ENCODE measurements at places on chromosomes 11 and 22.

DNA sequence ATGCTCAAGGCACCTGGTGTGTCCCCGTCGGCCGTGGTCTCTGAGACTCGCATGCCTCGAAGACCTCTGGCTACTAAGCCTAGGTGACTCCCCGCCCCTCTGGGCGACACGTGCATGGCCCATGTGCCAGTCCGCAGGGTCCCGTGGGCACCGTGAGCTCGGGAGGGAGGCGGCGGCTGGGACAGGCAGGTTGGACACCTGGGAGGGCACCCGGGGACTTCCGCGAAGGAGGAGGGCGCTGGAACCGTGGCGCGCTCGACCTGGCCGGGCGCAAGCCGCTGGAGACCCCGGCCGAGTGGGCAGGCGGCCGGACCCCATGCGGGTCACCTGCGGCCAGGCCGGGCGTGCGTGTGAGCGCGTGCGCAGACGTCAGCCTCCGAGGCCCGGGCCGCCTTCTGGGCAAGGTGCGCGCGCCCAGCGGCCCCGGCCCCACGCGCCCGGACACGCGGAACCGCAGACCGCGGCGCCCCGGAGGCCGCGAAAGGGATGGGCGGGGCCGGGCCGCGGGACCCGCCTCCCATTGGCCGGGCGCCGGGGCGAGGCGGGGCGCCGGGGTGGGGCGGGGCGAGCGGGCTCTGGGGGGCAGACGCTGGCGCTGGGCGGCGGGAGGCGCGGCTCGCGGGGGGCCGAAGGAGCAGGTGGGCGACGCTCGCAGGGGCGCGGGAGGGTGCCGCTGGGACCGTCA lies 579 bp upstream of the RASD2 start:
- peak; percentile 38 for DNase-seq

- DNase-seq: no peak
These were observed 79.6 kb downstream of the GRK3 start for GRCh38 chr22:25644122-25644521.

GRCh38 chr22:35524966-35525686 lies 15.5 kb upstream of the RASD2 start:
- DNase-seq: no peak

- DNase-seq: no peak
These were observed 9.3 kb downstream of the ATP5MGL start for GRCh38 chr22:42630901-42631602.

DNA sequence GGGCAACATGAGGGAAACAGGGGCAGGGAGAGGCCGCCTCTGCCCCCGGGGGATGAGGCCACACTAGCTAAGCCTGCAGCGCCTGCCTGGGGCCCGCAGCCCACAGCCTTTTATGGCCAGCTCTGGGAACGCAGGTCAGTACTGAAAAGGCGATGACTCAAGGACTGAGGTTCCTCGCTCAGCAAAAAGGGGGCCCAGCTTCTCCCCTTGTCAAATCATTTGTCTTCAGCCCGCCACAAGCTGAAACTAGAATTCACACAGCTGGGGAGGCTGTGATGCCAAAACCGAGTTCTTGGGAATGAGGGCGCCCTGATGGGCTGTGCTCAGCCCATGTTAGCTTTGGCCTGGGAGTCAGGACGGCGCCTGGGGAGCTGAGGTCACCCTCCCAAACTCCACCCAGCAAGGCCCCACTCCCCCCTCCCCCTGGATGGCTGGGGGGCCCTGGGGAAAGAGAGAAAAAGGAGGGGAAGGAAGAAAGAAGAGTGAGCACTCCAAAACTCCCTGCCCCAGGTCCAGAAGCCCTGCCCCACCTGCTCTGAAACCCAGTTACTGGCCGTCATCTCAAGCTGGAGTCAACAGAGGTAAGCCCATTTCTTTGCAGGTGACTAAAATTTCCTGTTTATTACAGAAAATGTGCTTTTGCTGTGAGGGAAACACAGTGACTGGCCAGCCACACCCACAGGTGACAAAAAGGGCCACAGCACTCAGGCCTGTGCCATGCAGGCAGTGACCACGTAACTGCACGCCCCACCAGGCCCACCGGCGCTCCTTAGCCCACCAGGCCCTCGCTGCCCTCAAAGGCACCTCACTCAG lies 13.7 kb downstream of the EHD1 start:
- no peak for DNase-seq

- no peak for DNase-seq
These were observed 33.7 kb downstream of the RNF121 start for GRCh38 chr11:71962428-71963038.

GRCh38 chr11:4890279-4890678 lies 8.6 kb downstream of the OR51T1 start:
- no peak for DNase-seq

GRCh38 chr11:62715150-62716130 lies 8.0 kb downstream of the GNG3 start:
- DNase-seq: no peak

DNA sequence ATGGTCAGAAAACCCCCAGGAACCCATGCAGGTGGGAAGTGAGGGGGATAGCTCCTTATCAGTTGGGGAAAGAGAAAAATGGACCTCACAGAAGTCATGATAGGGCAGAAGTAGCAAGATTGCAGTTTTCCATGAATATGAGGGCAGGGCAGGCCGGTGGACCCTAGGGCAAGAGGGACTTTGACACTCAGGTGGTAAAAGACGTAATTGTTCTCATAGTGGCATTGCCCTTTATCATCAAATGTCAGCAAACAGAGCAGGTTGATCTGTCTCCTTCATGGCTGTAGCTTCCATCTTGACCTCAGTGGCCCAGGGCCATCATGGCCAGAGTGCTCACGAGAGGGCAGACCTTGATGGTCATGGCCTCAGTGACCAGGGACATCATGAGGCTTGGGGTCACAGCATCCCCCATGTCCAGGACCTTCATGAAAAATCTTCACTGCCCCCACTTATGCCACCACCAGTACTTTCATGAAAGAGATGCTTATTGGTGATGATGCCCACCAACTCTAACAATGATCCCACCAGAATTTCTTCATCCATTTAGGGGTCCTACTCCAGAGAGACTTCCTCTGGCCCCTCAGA lies 127.1 kb downstream of the SNX19 start:
- DNase-seq: no peak

DNA sequence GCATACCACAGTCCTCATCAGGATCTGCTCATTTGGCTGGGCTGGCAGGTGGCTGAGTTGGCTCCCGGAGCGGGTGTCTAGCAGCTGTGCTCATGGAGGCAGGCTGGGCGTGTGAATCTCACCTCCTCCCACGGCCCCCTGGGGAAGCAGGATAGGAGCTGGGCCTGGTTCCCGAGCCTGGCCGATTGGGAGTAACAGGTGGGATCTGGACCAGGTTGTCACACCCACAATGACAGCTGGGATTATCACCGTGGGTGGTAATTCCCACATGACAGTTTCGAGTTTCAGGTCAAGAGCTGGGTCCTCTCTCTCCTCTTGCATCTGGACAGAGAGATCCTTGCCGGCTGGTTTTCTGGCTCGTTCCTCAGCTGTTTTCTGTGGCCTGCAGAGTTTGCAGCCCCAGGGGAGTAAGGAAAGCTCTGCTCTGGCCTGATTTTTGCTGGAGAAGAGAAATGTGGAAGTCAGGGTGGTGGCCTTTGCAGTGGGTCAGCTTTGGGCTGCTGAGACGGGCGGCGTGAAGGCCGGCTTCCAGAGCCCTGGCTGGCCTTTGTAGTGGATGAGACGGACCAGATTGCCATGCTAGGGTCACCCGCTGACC lies 57.0 kb downstream of the BCR start:
- DNase-seq: no peak

DNA sequence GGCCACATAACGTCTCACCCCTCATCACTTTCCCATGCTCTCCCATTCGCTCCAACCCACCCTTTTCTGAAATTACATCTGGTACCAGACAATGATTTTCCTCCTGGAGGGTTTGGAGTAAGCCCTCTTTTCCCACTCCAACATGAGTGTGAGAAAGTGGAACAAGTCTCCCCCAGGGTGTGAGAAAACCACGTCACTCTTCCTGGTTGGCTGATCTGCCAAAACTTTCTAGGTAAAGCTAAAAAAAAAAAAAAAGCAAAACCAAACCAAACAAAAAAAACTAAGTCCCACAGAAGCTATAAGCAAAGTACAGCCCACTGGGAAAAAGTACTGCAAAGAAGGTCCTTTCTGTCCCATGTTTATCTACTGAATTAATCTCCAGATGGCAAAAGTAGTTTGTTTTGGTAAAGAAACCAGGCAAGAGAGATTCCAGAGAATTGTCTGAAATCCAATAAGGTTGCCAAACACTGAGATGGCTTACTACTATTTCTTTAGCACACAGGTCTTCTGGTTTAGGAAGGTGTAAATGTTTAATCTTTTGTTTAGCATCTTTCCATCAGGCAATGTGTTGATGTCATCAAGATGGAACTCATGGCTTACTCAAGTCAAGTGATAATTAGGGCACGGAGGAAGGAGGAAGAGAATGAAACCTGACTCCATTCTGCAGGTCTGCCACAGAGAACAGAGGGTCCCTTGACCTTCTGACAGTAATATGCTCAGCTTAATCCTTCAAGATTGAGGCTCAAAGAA lies 395.6 kb downstream of the LARGE1 start:
- no peak for DNase-seq

- no peak for DNase-seq
These were observed 725.5 kb downstream of the METTL15 start for GRCh38 chr11:28833670-28834069.

DNA sequence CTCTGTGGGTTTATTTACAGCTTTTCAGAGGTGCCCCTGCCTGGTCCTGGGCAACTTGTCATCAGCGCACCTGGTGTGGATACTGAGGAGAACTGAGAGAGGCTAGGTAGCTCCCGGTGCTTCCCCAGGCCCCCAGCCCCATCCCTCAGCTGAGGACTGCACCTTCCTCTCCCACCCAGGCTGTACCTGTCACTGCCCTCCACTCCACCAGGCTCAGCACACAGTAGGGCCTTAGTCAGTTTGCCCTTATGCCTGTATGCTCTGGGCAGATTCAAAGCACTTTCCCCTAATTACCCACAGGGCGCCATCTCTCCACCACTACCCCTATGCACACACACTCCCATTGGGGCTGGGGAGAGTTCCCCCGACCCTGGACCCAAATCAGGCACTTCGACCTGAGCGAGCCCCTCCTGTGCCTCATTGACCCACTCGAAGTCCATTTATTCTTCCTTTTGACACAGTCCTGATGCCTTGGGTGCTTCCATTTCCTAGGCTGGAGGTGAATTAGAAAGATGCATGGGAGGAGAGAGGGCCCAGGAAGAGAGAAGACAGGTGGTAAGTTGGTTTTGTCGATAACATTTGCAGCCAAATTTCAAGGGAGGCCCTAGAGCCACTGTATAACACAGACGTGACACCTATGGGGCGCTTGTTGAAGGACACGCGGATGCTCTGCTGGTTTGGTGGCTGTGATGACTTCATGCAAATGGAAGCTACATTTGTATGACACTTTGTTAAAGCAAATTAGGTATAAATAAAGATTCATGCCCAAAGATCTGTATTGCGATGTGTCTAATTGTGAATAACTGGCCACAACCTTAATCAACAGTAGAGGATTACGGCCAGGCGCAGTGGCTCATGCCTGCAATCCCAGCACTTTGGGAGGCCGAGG lies 13.8 kb upstream of the PICK1 start:
- DNase-seq: no peak

GRCh38 chr11:27696115-27696514 lies 4.1 kb downstream of the BDNF start:
- DNase-seq: no peak

DNA sequence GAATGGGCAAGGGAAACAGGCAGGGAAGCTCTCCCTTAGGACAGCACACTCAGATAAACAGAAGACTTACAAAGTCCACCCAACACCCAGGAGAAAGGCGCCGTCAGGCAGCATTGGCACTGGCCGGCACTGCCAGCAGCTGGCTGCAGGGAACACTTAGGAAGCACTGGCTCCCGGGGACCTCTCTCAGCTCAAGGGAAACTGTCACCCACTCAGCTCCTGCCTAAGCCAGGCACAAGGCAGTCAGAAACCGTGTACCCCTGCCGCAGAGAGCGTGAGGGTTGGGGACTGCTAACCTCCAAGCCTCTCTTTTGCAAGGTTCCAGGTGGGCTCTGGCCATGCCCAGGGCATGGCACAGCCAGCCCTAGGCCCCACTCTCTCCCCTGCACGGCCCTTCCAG lies 64.7 kb downstream of the DGCR2 start:
- DNase-seq: no peak

DNA sequence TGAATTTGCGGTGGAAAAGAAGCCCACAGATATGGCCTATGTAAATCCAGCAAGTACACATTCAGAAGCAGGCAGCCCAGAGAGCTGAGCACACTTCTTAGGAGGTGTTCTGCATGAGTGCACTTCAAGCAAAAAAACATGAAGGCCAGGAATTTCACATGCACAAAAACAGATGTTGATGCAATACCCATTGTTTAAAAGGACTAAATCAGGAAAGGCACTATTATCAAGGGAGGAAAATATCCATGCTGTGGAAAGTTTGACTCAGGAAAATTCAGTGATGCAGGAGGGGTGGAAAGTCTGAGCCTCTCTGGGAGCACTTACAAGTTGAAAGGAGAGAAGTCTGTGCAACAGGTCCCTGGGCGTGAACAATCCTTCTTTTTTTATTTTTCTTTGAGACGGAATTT lies 15.8 kb upstream of the CARS1 start:
- DNase-seq: no peak

GRCh38 chr11:36361901-36362391 lies 65.9 kb downstream of the PRR5L start:
- no peak for DNase-seq

DNA sequence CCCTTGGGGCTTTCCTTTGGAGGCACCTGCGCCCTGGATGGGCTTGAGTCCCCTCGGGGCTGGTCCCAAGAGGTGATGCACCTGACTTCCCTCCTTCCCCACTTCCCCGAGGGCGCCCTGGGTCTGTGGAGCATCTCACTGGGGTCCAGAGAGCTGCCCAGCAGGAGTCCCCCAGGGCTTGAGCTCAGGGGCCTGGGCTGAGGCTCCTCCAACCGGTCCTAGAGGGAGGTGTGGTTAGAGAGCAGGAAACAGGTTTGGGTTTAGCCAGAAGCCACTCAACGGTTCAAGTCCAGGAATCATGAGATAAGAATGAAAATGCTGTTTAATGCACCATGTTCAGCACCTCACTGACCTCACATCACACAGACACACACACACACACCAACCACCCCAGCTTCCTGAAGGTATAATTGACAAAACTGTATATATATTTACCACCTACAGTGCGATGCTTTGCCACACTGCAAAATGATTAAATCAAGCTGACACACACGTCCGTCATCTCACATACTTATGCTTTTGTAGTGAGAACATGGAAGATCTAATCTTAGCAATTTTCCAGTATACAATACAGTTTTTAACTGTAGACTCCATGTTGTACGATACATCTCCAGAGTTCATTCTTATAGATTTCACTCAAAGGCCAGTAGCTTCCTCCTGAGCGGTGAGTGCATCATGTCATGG lies 628 bp upstream of the IGLL1 start:
- DNase-seq: no peak

- no peak for DNase-seq
These were observed 16.8 kb downstream of the PIWIL4 start for GRCh38 chr11:94583866-94584500.

- no peak for DNase-seq
These were observed 49.3 kb upstream of the CD44 start for GRCh38 chr11:35089666-35090065.

DNA sequence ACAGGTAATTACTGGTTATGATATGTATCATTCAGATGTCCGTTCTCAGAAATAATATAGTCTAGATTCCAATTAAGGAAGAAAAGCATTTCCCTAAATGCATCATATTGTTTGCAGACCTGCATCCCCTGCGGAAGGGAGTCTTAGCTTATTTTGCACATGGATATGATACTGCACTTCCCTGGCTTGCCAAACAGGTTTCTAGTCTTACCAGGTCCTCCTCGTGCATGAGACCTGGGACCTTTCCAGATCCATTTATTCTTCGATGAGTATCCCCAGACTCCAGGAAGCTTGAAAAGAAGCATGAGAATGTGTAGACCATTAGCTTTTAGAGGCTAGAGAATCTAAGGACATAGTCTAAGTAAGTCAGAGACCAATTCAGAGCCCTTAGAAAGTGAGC lies 30.6 kb downstream of the CYB5R2 start:
- no peak for DNase-seq

All from activated CD8-positive, alpha-beta memory T cell treated with anti-CD3 and anti-CD28 coated beads for 48 hours (primary cell).